ENCODE measurements at places on chromosomes 3 and 15. TPM values are rescaled to one million over a fixed set of nuclear protein-coding genes. Genes with fewer than 3 reads are reported as not detected.

SEMA7A gene
- 11.9 TPM for total RNA-seq

XIRP1 gene
- total RNA-seq = not detected

DNA sequence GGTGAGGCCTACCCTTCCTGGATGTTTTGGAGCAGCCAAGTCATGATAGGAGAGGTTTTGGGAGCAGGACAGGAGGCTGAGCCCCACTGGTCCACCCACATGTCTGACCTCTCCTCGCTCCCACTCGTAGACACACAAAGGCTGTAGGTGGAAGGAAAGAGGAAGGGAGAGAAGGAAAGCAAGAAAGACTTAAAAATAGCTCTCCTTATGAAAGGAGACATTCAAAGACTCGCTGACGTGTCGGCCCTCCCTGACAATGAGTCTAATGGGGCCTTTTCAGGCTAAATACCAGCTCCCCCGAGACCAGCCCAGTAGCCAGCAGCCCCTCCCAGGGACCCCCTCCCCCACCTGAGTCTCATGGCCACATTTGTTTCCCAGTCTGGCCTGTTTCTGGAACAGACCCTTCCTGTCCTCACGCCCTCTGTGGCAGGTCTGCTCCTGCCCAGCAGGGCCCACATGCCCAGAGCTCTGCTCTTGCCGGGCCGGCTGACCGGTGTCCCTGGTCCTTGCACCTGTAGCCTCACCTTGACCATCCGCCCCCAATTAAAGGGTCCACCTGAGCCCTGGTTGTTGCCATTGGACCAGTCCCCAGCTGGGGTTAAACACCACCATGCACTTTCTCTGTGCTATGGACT lies 49.3 kb downstream of the FGD5 start:
- H3K27me3 ChIP-seq = no peaks in the 10 kb centered on the region
- H3K27ac ChIP-seq = no peak overlapping the region
- DNase-seq = no peak
- H3K4me3 ChIP-seq = no peak overlapping the region
- peaks cover 2% of the 10 kb centered on the region for H3K4me1 ChIP-seq

GRCh38 chr3:149610351-149611105 lies 47.3 kb downstream of the WWTR1 start:
- peaks cover 3% of the 10 kb centered on the region for H3K36me3 ChIP-seq
- H3K27ac ChIP-seq = no peak overlapping the region
- no peak for DNase-seq
- H3K27me3 ChIP-seq = no peaks in the 10 kb centered on the region
- H3K4me3 ChIP-seq = no peak overlapping the region

MBNL1 gene
- 4.3 TPM for total RNA-seq

DNA sequence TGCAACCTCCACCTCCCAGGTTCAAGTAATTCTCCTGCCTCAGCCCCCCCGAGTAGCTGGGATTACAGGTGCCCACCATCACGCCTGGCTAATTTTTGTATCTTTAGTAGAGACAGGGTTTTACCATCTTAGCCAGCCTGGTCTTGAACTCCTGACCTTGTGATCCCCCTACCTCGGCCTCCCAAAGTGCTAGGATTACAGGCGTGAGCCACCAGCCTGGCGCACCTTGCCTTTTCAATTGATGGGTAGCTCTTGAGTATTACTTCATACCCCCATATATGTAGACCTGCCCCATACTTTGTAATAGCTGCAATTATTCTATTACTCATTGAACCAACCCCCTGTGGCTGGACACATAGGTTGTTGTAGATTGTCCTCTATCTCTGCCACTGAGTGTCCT lies 101.3 kb downstream of the LRRK1 start:
- H3K27ac ChIP-seq = no peak overlapping the region
- H3K27me3 ChIP-seq = no peaks in the 10 kb centered on the region
- no peaks in the 10 kb centered on the region for H3K4me1 ChIP-seq
- DNase-seq = no peak
- no peaks in the 10 kb centered on the region for H3K36me3 ChIP-seq

GRCh38 chr3:49601358-49602048 lies 47.2 kb downstream of the BSN start:
- H3K4me1 ChIP-seq = no peaks in the 10 kb centered on the region
- no peaks in the 10 kb centered on the region for H3K27me3 ChIP-seq
- H3K4me3 ChIP-seq = no peak overlapping the region
- no peak for DNase-seq
- H3K27ac ChIP-seq = no peak overlapping the region

RASGRP1 gene
- 8.8 TPM for total RNA-seq

DNA sequence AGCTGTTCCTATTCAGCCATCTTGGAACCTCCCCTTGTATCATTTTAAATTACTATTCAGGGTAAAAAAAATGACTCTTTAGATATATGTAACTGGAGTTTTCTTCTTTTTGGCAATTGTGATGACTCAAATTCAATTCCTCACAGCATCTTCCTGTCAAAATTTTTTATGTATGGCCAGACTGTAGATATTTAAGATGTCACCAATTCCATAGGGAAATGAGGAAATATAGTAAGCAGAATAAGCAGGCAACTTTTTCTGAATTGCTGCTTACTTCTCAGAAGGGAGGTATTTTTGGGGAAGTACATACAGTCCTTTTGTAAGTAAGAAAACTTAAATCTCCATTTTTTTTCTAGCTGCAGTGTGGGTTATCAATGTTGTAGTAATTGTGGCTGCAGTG lies 28.8 kb downstream of the EAF2 start:
- no peaks in the 10 kb centered on the region for H3K4me1 ChIP-seq
- H3K36me3 ChIP-seq = no peaks in the 10 kb centered on the region
- H3K27ac ChIP-seq = no peak overlapping the region
- no peak for DNase-seq
- no peaks in the 10 kb centered on the region for H3K27me3 ChIP-seq

GRCh38 chr15:65423976-65424679 lies 1.4 kb upstream of the IGDCC4 start:
- peak overlapping the region; percentile 89 for H3K4me3 ChIP-seq
- peaks cover 5% of the 10 kb centered on the region for H3K36me3 ChIP-seq
- peak; percentile 52 for DNase-seq
- H3K4me1 ChIP-seq = peaks cover 22% of the 10 kb centered on the region
- H3K27ac ChIP-seq = no peak overlapping the region

DNA sequence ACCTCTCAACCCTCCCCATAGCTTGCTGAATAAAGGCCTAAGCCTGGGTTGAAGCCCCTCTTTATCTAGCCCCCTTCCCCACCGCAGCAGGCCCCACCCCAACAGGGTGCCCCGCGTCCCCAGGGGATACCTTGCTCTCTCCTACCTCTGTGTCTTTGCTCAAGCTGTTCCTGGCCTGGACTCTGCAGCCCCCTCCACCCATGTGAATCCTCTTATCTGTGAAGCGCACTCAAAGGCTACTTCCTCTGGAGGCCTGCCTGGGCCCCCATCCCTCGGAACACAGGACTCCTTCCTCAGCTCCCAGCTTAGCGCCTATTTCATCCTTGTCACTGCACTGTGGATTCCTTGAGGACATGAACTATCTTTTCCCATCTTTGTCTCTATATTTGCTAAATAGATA lies 61.4 kb upstream of the HERC1 start:
- H3K27ac ChIP-seq = no peak overlapping the region
- no peaks in the 10 kb centered on the region for H3K36me3 ChIP-seq
- no peak overlapping the region for H3K4me3 ChIP-seq
- H3K27me3 ChIP-seq = no peaks in the 10 kb centered on the region
- no peaks in the 10 kb centered on the region for H3K4me1 ChIP-seq

SMCO1 gene
- total RNA-seq = not detected

DNA sequence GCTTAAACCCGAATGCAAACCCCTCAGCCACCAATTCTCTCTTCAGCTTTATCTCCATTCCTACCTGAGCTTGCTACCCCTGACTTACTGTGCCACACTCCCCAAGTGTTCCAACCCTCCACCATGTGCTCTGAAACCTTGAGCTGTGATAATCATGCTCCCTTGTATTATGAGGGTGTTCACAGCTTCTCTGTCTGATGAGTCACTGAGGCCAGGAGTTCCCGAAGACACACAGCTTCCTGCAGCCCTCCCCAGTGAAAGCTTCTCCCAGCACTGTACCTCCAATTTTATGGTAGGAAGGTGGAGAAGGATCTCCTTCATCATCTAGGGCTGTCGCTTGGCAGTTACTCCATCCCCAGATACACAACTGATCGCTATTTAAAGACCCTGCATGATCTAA lies 24.9 kb downstream of the STAC start:
- no peaks in the 10 kb centered on the region for H3K4me1 ChIP-seq
- DNase-seq = no peak
- no peaks in the 10 kb centered on the region for H3K36me3 ChIP-seq
- H3K4me3 ChIP-seq = no peak overlapping the region
- H3K27me3 ChIP-seq = no peaks in the 10 kb centered on the region

DNA sequence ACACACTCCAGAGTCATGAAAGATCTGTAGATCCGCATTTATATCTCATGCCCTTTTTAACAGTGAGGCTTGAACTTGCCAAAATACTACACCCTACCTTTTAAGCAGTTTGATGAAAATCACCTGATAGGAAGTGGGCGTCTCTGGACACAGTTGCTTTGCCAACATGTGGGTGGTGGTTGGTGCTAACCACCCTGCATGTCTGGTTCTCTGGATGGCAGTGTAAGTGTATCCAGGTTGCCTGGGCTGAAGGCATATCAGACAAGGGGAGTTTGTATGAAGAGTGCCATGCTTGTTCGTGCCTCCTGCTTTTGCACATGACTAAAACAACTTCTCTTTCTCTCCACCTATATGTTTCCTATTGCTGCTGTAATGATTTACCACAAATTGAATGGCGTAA lies 159.6 kb downstream of the GHSR start:
- H3K4me3 ChIP-seq = no peak overlapping the region
- peaks cover 2% of the 10 kb centered on the region for H3K4me1 ChIP-seq
- H3K27ac ChIP-seq = no peak overlapping the region

- no peak overlapping the region for H3K27ac ChIP-seq
- no peak overlapping the region for H3K4me3 ChIP-seq
These were observed 4.6 kb upstream of the P2RY14 start for GRCh38 chr3:151282921-151283320.

UBE2E2 gene
- 48.8 TPM for total RNA-seq

DNA sequence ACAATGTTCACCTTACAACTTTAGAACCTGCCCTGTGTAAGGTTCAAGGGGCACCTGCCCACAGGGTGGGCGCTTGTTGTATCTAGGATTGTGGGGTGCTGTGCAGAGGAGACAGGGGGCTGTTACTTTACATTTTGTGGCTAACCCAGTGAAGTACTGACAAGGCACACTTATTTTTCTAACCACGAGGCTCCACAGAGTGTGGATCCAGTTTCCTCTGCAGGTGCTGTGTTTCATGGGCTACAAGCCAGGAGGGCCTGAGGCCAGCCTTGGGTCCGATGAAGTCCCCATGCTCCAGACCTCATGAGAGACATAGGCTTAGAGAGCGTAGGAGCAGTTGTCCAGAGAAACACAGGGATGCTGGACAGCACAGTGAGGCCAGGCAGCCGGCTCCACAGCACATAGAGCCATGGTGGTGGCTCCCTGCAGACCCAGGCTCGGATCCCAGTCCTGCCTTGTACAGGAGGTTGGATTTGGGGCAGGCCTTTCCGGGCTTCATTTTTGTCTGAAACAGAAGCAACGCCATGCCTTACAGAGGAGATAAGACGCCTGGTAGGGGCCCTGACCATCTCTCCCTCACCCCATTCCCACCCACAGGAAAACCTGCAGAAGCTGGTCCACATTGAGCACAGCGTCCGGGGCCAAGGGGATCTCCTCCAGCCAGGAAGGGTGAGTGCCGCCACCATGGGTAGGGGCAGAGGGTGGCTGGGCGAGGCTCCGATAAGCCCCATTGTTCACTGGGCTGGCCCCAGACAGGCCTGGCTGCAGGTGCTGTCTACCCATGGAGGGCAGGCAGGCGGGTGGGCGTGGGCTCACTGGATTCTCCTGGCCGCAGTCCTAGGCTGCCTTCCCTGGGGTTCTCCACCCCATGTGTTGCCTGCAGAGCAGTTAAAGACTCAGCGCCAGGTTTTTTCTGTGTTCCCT lies 40.1 kb upstream of the NR2C2 start:
- H3K4me1 ChIP-seq = no peaks in the 10 kb centered on the region
- no peaks in the 10 kb centered on the region for H3K36me3 ChIP-seq
- no peaks in the 10 kb centered on the region for H3K27me3 ChIP-seq

- H3K4me3 ChIP-seq = peak overlapping the region; percentile 14
- H3K4me1 ChIP-seq = peaks cover 5% of the 10 kb centered on the region
- no peak for DNase-seq
- no peak overlapping the region for H3K27ac ChIP-seq
- H3K27me3 ChIP-seq = no peaks in the 10 kb centered on the region
These were observed 192.3 kb downstream of the TAFA4 start for GRCh38 chr3:68740087-68740486.

GRCh38 chr3:48268936-48269561 lies 28.1 kb downstream of the ZNF589 start:
- peaks cover 2% of the 10 kb centered on the region for H3K4me1 ChIP-seq
- no peak overlapping the region for H3K4me3 ChIP-seq
- H3K36me3 ChIP-seq = peaks cover 51% of the 10 kb centered on the region
- no peak for DNase-seq
- H3K27me3 ChIP-seq = no peaks in the 10 kb centered on the region
- H3K27ac ChIP-seq = peak overlapping the region; percentile 32

DNA sequence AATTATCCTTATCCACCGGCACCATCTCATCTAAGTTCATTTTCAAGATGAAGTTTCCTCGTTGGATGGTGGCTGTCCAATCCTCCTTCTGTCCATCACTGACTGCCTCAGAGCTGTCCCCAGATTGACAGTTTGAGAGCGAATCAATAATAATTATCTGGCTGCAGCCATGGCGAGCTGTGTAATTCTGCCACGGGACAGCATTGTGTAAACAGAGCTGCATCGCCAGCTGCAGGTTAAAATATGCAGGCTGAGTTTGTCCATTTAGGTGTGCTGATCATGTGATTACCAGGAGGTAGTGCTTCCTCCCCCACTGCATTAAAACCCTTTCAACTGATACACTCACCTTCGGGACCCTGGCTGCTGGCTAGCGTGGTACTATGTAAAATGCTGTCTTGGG lies 461.9 kb upstream of the ONECUT1 start:
- H3K27ac ChIP-seq = no peak overlapping the region
- H3K4me3 ChIP-seq = no peak overlapping the region
- H3K36me3 ChIP-seq = no peaks in the 10 kb centered on the region
- peaks cover 7% of the 10 kb centered on the region for H3K4me1 ChIP-seq
- no peaks in the 10 kb centered on the region for H3K27me3 ChIP-seq

DNA sequence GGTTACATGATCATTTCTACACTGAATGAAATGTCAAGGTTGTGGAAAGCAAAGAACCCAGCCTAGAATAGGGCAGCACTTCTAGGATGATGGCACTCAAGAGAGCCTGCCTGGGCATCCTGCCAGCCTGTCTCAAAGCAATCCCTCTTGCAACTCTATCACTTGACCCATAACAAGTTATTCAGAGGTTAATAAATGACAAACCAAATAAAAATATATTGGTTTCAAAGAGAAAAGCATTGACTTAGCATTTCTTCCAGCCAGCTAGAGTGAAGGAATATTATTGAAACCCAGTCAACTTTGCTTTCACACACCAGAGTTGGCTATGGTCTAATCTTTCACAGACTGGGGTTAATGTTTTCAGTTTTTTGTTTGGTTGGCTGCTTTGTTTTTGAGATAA lies 214.6 kb upstream of the UBE2E2 start:
- H3K4me1 ChIP-seq = peaks cover 2% of the 10 kb centered on the region
- no peak overlapping the region for H3K27ac ChIP-seq
- no peaks in the 10 kb centered on the region for H3K27me3 ChIP-seq
- no peaks in the 10 kb centered on the region for H3K36me3 ChIP-seq
- DNase-seq = no peak
- no peak overlapping the region for H3K4me3 ChIP-seq
